ENCODE measurements at places on chromosomes 1 and 21. TPM values are rescaled to one million over a fixed set of nuclear protein-coding genes. Genes with fewer than 3 reads are reported as not detected.

- H3K36me3 ChIP-seq, result no peaks in the 10 kb centered on the region
- no peak overlapping the region for H3K4me3 ChIP-seq
- no peak for DNase-seq
- no peaks in the 10 kb centered on the region for H3K4me1 ChIP-seq
- H3K27me3 ChIP-seq, result no peaks in the 10 kb centered on the region
These were observed 554.2 kb downstream of the NUF2 start for GRCh38 chr1:163875927-163876320.

- no peaks in the 10 kb centered on the region for H3K4me1 ChIP-seq
- no peaks in the 10 kb centered on the region for H3K36me3 ChIP-seq
- H3K27me3 ChIP-seq, result no peaks in the 10 kb centered on the region
- no peak overlapping the region for H3K4me3 ChIP-seq
These were observed 136.9 kb downstream of the SYT14 start for GRCh38 chr1:210074904-210075303.

- no peaks in the 10 kb centered on the region for H3K27me3 ChIP-seq
- H3K27ac ChIP-seq, result no peak overlapping the region
- no peak for DNase-seq
- H3K4me1 ChIP-seq, result no peaks in the 10 kb centered on the region
These were observed 113.7 kb downstream of the RUNX1 start for GRCh38 chr21:34935452-34935851.

DNA sequence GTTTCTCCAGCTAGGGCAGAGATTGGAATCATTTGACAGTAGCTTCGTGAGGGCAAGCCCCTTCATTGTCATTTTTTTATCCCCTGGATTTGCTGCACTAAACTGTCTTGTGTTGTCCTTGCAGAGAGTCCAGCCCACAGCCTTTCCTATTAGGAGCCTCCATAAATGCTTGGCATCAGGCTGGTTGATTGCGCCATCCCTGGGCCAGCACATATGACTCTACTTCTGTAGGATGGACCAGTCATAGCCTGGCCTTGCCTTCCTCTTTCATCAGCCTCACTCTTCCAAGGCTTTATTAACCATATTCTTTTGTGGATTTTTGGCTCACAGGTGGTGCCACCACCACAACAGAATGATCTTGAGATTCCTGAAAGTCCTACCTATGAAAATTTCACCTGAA lies 31.4 kb downstream of the LY9 start:
- H3K4me1 ChIP-seq, result no peaks in the 10 kb centered on the region
- H3K27ac ChIP-seq, result no peak overlapping the region
- no peak for DNase-seq
- H3K27me3 ChIP-seq, result no peaks in the 10 kb centered on the region

DNA sequence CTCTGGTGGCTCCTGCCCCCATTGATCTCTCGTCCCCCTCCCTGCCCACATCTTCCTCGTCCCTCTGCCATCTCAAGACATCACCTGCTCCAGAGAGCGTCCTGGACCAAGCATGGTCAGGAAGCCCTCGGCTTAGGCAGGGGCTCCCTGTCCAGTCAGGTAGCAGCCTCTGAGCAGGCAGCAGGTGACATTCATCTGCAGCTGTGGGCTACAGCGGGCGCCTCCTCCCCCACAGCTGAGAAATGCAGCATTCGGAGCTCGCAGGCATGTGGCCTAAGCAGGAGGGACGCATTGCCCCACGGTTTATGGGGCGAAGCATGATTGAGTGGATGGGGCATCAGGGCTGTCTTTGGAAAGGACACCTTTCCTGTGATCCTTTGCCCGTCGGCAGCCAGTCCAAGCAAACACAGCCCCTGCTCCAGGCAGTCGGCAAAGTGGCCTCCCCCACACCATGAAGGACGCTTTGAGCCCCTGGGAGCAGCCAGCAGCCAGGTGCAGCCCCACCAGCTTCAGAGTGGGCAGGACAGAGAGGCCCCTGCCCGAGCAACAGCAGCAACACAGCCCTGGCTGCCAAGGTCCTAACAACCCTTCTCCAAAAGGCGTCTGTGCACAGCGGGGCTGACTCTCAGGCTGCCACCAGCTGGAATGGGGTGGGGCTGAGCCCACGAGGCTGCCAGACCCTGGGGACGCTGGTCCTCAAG lies 234.1 kb upstream of the VAMP3 start:
- no peak for DNase-seq
- H3K27ac ChIP-seq, result no peak overlapping the region
- no peaks in the 10 kb centered on the region for H3K27me3 ChIP-seq
- H3K4me3 ChIP-seq, result no peak overlapping the region
- peaks cover 9% of the 10 kb centered on the region for H3K4me1 ChIP-seq

DNA sequence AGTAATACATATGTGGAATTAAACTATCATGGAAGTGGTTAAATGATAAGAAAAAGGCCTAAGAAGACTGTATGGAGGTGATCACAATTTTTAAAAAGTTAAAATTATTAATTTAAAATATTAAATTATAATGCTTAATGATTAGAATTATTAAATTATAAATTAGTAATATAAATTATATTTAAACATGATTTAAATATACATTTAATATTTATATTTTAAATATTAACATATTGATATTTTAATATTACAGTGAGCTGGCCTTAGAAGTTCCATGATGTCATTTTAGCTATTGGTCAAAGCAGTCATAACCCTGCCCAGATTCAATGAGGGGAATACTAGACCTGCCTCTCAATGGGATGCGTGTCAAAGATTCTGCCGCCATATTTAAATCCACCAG lies 281.2 kb downstream of the PRDM2 start:
- no peak for DNase-seq
- H3K27me3 ChIP-seq, result no peaks in the 10 kb centered on the region
- H3K36me3 ChIP-seq, result no peaks in the 10 kb centered on the region
- no peaks in the 10 kb centered on the region for H3K4me1 ChIP-seq
- H3K27ac ChIP-seq, result no peak overlapping the region

The HAO2 gene
- not detected for total RNA-seq
